Heart left ventricle (tissue), 16 donors: ENCODE measurements at places on chromosomes 5 and 9. TPM values are rescaled to one million over a fixed set of nuclear protein-coding genes. Genes with fewer than 3 reads are reported as not detected.
A peak's percentile ranks its signal among the peaks of the same experiment; 100 is the strongest.

KIF24 gene
- polyA plus RNA-seq = 0.19 TPM

PCDHGA1 gene
- 1.4 TPM for polyA plus RNA-seq

GOLM1 gene
- 1.9 TPM for polyA plus RNA-seq

GPRIN1 gene
- 0.15 TPM for polyA plus RNA-seq

- no peak for DNase-seq
Measured at GRCh38 chr5:115097236-115097635, 72.5 kb downstream of the TRIM36 start.

DNA sequence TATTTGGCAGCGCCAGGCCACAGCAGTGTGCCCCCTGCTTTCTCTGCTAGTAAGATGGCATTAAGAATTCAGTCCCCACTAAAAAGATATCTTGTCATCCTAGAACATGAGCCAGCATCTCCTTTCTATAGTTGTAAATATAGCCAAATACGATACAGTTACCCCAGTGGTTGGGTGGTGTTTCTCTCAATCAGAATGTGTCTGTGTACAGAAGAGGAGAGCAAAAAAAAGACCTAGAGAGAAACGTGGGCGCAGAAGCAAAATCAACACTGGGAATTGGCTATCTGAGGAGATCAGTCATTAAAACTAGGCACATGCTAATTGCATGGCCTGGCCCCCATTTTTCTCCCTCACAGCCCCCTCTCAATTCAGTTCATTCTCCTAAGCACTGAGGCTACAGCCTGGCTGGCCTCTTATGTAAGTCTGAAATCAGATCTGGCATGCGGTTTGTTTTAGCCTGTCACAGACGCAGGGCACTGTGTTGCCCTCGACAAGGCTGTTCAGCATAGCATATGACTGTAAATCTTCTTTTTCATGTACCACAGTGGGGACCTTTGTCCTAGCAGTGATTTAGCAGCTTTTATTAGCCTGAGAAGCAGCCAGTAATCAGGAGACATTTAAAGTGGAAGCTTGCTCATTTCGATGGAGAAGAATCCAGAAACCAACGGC, 57.8 kb downstream of the RORB start:
- peak; percentile 23 for DNase-seq

DNA sequence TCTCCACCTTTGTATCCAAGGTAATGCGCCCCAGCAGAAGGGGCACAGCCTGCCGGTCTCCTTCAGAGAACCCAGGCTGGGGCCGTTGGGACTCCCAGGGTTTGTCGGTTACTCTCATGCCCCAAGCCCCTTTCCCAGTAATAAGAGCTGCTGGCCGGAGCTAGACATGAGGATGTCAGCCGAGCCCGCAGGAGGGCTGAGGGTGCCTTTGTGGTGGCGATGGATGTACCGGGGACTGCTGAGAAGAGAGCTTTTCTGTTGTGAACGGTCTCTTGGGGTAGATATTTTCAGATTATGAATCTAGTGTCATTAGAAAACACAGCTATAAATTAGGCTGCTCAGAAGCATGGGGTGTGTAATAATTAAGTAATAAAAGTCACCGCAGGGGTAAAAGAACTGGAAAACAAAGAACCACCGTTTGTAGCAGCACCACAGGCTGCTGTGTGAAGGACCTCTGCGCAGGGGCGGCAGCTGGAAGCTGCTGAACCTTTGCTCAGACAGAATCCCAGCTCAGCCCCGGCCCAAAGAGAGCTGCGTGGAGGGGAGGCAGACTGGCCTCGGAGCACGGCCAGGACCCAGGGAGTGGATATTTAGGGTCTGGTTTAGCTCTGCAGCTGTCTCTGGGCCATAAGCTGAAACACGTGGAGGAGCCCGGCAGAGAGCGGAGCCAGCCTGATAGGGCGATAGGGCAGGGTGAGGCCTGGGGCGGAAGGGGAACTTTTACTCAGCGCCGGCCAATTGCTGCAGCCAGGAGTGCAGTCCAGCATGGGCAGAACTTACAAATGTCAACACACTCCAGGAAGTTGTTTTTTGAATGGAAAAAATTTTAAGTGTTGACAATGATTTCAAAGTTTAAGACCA, 50.5 kb upstream of the BARHL1 start:
- no peak for DNase-seq

- no peak for DNase-seq
Measured at GRCh38 chr5:135319928-135320606, 79.0 kb downstream of the MACROH2A1 start.

DNA sequence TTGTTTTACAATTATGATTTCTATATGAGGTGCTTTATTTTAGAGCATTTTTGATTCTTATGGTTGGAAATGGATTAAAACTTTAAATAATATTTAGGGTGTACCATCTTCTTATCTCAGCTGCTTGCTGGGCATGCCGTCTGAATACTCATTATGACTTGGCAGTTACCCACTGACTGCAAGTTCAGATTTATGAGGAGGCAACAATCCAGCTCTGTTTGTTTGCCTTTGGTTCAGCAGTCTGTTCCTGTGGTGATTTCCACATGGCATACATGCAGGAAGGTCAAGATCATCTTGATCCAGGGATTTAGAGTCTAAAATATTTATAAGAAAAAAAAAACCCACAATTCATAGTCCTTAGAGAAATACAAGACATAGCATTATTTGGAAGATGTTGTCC, 1254.5 kb upstream of the NUDT12 start:
- DNase-seq = no peak

DNA sequence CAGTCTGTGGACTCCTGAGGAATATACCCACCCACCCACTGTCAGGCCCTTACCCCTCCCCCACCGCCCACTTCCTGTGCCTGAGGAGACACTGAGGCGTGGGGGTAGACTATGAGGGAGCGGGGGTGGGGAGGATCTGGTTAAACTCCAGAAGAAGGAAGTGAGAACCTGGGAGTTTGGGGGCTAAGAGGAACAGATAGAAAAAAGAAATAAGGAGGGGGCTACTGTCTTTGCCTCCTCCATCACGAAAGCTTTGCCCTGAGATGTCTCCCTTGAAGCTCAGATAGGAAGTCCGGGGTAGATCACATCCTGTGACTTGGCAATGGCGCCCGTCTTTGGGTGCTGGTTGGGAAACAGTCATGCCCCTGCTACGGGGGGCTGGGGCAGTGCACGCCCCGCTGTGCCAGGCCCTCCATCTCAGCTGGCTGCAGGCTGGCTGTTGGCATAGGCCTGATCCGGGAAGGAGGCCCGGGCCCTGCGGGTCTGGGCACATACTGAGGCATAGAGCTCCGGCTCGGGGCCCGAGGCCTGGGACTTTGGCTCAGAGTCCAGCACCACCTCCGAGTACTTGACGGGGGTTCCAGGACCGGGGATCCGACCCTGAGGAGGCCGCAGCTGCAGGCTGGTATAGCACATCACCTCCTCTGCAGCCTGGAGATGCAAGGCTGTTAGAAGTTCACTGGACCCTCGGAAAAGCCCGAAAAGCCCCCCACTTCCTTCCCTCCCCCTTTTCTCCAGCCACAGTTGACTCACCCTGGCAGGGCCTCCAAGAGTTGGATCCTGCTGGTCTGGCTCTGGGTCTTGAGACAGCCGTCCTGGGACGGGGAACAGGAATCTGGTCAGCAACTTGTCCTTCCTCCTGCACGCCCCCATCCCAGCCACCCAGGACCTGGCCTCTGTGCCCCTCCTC, 1.0 kb downstream of the SIT1 start:
- no peak for DNase-seq
